ENCODE measurements at places on chromosomes 3 and 15. TPM values are rescaled to one million over a fixed set of nuclear protein-coding genes. Genes with fewer than 3 reads are reported as not detected.

ABI3BP gene
- not detected for total RNA-seq

OR4F15 gene
- not detected for total RNA-seq

- no peak for DNase-seq
Observed at GRCh38 chr3:32956750-32957570, 5.5 kb downstream of the CCR4 start.

- DNase-seq, result no peak
Observed at GRCh38 chr15:25812073-25812472, 51.1 kb downstream of the ATP10A start.

DNA sequence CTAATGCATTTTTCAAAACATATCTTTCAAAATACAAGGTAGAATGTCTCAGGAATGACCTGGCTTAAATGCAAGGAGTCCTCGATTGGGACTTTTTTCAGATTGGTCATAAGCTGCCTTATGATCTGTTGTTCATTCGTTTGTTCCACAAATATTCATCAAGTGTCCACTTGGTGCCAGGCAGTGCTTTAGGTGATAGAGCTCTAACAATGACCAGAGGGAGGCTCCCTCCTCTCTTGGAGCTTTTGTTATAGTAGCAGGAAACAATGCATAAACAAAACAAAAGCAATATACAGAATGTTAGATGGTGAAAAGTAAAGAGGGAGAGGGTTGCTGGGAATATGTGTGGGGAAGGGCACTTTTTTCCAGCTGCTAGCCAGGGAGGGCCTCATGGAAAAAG is 156.1 kb downstream of the MCTP2 start:
- no peak for DNase-seq

IL17RB gene
- total RNA-seq, result 0.26 TPM

DNA sequence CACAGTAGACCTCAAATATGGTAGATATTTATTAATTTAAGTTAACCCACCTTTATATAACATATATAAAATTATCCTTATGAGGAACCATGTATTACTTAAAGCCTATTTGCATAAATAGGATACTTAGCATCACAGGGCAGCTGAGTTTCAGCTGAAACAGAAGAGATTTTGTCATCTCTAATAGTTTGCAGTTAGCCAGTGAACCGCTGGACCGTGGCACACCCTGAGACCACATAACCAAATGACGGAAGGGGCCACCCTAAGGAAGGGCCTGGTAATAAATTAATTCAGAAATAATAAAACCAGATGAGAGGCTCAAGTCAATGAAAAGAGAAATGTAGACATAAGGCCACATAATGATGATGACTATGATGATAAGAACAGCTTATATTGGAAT is 107.7 kb downstream of the MYO5A start:
- DNase-seq, result no peak

DNA sequence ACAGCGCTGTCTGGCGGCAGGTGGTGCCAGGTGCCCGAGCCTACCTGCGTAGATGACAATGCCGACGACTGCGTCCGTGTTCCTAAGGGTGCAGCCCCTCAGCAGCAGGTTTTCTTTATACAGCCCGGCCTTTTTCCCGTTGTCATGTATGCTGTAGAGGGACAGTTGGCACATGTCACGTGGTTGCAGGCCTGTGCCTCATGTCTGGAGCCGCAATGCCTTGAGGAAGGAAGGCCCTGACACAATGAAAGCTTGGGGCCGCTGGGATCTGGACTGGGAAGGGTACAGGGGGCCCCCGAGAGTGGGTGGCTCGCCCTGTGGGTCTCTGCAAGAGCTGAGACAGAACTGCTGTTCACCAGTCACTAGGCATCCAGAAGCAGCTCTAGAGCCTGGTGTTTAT is 136.0 kb downstream of the ATP10A start:
- no peak for DNase-seq

DNA sequence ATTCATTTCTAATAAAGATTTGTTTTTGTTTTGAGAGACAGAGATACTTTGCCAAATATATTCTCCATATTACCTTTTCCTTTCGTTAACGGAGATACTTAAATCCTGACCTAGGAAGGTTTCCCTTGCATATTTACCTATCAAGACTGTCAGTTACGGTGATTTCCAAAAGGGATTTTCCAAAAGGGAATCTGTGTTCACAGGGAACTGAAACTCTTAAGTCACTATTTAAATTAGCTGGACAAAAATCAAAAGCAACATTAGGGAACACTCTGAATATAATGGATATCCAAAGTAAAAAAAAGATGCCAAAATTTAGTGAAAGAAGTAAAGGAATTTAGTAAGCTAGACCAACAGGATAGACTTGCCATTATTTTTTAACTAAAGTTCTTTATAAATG is 576 bp downstream of the LRRFIP2 start:
- DNase-seq, result no peak

All from activated T-cell treated with anti-CD3 and anti-CD28 coated beads, Interleukin-2, amount 50 U/mL, for 72 hours (primary cell).